Right renal pelvis (tissue), 4 donors: ENCODE measurements at places on chromosomes 6 and 20. TPM values are rescaled to one million over a fixed set of nuclear protein-coding genes. Genes with fewer than 3 reads are reported as not detected.

- peak; percentile 53 for DNase-seq
Measured at GRCh38 chr6:30781743-30782424, 37.5 kb upstream of the IER3 start.

DNA sequence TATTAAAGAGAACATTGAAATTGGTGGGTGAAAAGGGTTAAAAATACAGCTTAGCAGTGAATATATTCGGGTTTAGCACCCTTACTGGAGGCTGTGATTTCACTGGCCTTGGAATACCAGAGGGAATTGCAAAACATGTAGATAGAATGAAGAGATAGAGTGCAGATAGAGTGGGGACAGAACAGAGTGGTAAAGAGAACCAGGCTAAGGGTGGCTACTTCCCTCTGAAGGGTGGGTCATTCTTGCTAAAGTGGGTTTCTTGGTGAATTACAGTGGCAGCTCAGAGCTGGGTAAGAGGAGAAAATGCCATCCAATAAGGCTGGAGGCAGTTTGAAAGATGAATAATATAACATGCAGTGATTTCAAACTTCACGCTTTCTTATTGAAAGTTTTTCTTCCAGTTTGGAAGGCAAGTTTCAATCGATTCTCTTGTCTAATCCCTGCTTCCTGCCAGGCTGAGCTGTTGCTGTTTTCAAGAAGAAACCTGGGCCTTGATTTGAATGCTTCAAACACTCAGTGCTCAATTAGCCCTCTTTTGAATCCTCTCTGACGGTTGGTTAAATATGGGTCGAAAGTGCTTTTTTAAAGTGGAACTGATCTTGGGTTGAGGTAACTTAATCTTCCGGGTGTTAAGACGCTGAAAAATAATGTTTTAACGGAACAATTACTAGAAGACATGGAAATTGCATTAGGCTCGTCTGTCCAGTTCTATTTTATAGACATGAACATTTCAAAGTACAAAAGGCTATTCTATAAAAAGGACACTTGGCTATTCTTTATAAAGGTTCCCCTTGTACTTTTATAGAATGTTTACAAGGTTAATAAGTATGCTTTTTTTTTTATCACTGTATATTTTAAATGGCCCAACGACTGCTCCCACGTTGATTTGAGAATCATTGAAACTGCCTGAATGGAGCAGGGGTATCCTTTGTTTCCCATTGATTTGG lies 203.3 kb downstream of the BCAS1 start:
- DNase-seq = no peak

DNA sequence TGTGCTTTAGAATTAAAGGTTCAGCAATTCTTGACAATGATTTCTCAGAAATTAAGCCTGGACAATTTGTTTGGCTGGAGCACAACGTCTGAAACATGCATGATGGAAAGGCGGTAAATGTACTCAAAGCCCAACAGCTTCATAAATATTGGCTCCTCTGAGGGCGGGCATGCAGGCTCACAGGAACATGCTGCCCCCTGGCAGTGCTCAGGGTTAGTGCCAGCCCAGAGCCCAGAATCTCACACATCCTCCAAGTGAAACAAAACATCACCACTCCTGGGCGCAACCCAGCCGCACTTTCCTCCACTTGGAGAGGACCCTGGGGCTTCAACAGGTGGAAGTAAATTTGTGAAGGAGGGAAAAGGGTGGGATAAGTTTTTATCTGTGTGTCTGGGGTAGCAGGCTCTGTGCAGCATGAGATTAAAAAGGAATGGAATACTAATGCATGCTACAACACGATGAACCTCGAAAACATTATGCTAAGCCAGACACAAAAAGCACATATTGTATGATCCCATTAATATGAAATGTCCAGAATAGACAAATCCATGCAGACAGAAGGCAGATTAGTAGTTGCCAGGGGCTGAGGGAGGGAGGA lies 54.1 kb upstream of the PTPRT start:
- DNase-seq = peak; percentile 1

PTPRK gene
- 58.0 TPM for polyA plus RNA-seq
